Stimulated activated CD4-positive, alpha-beta T cell treated with anti-CD3 and anti-CD28 coated beads, Interleukin-12 subunit alpha, Interleukin-12 subunit beta, amount 100 ng/mL, for 4 hours (primary cell): ENCODE measurements at places on chromosomes 5 and 9.

DNA sequence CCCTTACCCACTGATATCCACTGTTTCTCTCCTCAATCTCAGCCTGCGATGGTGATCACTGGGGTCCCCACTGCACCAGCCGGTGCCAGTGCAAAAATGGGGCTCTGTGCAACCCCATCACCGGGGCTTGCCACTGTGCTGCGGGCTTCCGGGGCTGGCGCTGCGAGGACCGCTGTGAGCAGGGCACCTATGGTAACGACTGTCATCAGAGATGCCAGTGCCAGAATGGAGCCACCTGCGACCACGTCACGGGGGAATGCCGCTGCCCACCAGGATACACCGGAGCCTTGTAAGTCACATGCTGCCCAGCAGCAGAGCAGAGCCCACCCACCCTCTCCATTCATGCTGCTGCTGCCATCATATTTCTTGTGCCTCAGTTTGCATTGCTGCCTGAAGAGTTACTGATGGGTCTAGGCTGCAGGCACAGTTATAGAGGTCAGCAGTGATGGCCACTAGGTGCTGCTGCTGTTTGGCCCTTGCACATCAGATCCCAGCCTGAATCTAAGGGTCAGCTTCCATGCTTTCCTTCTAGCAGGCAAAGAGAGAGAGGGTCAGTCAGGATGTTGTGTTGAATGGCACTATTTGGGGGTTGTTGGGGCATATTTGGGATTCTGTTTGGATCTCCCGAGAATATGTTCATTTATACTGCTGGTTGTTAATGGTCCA lies 106.0 kb downstream of the MEGF10 start:
- no peak for DNase-seq

DNA sequence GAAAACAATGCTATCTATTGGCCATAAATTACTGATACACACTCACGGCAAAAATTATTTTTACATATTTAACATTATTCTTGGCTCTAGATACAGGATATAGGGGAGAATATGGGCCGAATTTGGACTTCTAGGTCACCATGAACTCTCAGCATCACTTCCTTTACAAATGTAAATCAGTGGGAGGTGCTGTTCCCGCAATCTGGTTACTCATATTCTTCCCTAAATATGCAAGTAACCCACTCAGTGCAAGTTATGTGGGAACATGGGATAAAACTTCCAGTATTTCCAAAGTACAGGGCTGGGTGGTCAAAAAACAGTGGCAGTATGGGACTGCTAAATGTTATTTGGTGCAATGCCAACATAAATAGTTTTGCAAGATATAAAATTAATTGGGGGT lies 145.6 kb downstream of the PPP2R2B start:
- no peak for DNase-seq

GRCh38 chr5:133944263-133945185 lies 23.9 kb downstream of the C5orf15 start:
- DNase-seq: peak; percentile 46

DNA sequence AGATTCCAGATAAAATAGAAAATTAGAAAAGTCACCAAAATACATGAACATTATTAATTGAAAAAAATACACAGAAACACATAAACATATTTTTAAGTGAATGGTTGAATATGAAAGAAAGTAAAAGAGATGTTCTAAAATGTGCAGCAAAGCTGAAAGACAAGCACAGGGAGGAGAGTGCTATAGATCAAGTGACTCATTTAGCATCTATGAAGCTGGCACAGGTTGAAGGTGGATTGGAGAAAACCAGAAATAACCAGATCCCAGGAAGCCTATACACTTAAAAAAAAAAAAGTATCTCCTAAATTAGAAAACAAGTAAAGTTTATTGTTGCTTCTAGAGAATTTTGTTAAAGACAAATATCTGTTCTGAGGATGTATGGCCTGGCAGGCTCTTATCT lies 338.9 kb downstream of the CDH12 start:
- no peak for DNase-seq

GRCh38 chr5:170628028-170628427 lies 124.2 kb downstream of the KCNIP1 start:
- DNase-seq: no peak

GRCh38 chr5:173953528-173954090 lies 35.4 kb upstream of the C5orf47 start:
- DNase-seq: no peak

GRCh38 chr5:124740991-124741583 lies 5.4 kb downstream of the ZNF608 start:
- DNase-seq: no peak

DNA sequence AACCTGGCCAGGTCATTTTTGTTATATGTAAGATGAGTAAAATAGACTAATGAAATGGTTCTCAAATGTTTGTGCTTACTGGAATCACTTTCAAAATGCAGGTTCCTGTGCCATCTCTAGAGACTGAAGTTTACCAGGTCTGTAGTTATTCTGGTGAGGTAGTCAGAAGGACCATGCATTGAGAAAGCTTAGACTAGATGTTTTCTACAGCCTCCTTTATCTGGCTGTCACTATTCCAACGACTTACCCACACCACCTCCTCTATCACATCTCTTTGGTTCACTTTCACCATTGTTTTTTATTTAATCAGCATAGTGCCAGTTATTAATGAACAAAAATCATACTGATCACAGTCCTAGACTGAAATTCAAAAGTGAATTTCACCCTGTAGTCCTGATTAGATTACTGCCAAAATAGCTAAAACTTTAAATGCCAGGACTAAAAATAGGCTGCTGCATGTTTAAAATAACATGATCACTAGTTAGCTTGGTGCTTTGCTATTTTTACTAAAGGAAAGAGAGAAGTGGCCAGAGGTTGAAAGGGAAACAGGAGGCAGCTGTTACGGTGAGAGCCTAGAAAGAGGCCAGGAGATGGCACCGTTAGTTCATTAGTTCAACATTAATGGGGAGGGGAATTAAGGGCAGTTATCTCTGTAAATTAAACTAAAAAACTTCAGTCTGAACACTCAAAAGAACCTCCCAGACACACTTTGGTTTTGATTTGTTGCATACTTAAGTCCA lies 13.9 kb upstream of the FNIP1 start:
- DNase-seq: no peak

DNA sequence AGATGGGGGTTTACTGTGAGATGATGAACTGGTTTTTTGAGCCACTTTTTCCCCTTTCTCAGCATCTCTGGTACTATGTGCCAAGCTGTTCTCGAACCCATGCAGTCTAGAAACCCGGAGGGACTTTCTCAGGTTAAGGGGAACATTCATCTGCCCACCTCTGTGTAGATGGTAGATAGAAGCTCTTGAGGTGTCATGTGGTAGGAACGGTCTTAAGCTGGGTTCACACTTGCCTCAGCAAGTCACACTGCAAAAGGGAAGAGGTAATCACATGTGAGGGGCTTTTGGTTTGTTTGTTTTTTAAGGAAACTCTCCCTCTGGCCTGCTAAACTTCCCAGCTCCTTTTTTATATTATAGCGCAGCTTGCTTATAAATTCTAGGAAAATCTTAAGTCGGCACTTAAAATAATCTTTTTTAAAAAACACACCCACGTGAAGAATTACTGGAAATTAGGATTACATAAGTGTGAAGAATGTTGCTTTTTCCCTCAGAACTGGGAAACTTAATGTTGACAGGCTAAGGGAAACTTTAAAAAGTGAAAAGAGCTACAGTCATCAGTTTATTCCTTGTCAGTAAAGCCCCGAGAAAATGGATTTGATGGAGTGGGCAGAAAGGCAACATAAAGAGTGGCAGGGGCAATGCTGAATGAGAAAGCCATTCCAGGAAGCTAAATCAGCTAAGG lies 430.3 kb downstream of the ARHGEF28 start:
- DNase-seq: no peak

- DNase-seq: no peak
Observed at GRCh38 chr5:36172599-36172998, 20.7 kb downstream of the SKP2 start.

DNA sequence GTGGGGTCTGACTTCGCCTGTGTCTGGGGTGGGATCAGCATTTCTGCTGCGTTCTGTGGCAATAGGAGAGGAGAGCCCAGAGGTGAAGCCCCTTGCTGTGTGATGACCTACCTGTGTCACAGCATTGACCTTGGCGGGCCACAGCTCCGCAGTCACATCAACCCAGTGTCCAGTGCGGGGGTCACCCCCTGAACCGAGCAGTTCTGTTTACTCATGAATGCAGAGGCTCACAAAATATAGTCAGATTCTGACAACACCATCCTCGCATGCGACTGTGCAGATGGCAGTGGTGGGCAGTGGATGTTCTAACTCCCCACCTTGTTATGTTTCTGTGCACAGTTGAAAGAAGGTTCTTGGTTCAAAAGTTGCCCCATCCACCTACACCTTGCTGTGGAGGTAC lies 100.1 kb downstream of the ADAMTS16 start:
- no peak for DNase-seq

- no peak for DNase-seq
Observed at GRCh38 chr9:130672466-130672865, 8.1 kb downstream of the PRDM12 start.

DNA sequence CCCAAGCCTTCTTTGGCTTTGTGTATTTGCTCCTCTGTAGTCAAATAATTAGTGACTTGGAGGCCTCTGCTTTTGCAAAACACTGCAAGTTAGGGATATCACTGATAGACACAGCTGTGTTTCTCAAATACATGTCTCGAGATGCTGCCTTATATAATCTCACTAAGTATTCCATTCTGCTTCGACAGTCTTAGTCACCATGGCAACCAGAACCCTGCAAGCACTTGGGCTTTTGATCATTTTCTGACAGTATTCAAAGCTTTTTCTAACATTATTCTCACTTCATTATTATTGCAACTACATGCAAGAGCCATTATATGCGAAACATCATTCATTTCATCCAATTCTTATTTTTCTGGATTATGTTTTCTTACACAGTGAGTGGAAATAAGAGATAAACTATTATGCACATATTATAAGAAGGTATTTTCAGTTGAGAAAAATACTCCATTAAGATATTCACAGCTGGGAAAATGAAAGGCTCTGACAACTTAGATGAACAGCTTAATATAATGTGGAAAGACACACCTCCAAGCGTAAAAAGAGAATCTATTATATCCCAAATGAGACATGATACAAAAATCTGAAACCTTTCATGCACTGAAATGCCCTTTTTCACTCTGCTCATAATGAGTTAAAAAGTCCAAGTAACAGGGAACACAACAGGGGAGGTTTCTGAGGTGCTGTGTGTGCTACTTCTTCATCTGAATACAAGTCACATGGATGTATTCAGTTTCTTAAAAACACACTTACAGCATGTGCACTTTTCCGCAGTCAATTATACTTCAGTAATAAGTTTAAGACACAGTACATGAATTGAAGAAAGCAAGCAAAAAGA lies 93.9 kb downstream of the SCAI start:
- DNase-seq: no peak

GRCh38 chr5:128498844-128499455 lies 39.1 kb downstream of the FBN2 start:
- no peak for DNase-seq

GRCh38 chr9:116147821-116148220 lies 5.8 kb upstream of the PAPPA start:
- no peak for DNase-seq

DNA sequence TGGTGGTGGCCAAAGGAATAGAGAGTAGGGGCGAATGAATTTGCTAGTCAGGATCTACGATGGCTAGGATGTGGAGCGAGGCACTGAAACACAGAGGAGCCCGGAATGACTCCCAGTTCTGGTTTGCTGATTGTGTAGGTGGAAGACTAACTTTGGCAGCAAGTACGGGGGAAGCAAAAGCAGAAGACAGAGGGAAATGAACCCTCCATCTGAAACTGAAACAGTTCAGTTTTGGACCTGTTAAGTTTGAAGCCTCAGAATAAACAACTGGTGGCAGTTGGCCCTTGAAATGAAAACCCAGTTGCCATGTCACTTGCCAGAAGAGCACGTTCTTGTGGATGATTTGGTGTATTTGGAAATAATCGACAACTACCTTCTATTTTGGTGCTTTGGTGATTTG lies 15.4 kb upstream of the SMIM15 start:
- no peak for DNase-seq

GRCh38 chr5:140432212-140432611 lies 30.6 kb downstream of the ANKHD1 start:
- DNase-seq: no peak

- no peak for DNase-seq
Observed at GRCh38 chr5:116577064-116577788, 2.6 kb upstream of the SEMA6A start.

GRCh38 chr5:141889282-141889871 lies 11.2 kb upstream of the PCDH1 start:
- DNase-seq: no peak

DNA sequence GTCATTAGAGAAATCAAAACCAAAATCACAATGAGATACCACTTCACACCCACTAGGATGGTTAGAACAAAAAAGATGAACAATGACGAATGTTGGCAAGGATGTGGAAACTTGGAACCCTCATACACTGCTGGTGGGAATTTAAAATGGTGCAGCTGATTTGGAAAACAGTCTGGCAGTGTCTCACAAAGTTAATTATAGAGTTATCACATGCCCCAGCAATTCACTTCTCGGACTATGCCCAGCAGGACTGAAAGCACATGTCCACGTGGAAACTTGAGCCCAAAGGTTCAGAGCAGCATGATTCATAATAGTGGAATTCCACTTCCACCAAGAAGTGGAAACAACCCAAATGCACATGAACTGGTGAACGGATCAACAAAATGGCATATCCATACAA lies 85.0 kb upstream of the HRH2 start:
- DNase-seq: no peak

DNA sequence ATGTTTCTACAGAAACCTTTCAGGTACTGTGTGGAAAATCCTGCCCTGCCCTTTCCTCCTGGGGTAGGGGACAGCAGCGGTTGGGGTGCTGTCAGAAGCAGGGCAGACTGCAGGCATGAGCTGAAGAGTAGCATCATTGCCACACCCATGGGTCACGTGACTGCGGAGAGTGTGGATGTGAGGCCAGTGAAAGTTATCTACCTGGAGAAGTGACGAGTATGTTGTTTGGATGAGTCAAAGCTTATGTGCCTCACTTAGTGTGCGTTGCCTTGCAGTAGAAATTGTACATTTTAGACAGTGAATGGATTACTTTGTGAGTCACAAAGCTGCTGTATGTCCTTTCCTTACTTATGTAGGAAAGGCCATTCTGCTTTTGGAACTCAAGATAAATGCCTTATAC lies 21.7 kb upstream of the ACTBL2 start:
- no peak for DNase-seq

DNA sequence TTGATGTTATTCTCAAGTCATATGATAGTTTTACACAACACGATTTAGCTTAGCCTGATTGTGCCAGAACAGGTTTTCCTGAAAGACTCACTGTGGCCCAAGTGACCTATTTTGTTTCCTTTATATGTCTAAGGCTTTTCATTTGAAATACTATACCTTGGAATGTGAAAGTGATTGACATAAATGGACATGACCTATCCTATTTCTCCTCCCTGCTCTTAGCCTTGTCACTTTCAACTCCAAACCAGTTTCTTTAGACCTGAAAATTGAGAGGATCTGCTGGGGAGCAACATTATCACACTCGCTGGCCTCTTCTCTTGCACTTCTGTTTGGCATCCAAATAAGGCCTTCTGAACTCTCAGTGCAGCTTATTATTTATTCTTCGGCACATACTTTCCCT lies 496.8 kb downstream of the MAT2B start:
- no peak for DNase-seq

GRCh38 chr9:124410321-124410913 lies 4.8 kb downstream of the PSMB7 start:
- no peak for DNase-seq
